LHCN-M2 (cell line): ENCODE measurements at places on chromosomes 7 and 10.
A peak's percentile ranks its signal among the peaks of the same experiment; 100 is the strongest.

DNA sequence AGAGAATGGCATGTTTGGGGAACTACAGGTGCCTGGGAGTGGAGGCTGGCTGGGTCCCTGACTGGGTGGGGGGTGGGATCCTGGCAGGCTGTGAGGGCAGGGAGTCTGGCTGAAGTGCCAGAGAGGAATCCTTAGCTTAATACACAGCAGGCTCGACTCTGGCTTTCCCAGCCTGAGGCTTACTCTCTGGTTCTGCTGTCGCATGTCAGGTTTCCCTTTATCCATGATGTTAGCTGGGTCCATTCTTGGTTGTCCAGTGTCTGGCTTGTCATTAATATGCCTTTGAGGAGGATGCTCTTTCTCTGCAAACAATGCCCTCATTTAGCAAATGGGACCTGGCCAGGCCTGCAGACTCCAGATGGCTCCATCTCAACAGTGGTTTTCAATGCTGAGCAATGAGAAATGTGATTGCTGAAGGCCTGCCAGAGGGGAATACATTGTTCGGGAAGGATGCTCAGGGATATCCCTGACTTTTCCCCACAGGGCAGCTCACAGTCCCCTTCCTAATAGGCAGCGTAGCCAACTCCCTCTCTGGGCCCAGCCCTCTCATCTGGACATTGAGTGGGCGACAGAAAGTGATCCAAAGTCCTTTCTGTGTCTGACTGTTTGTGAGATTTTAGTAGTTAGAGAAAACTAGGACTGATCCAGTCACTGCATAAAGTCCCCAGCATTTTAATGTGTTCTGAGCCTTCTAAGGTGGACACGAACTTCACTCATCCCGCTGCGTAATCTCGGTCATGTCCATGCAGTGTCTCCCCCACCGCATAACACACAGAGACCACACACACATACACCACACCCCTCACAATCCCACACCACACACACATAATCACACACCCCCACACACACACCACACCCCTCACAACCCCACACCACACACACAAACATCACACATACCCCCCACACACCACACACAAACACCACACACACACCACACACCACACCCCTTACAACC, 124.9 kb downstream of the ANLN start:
- DNase-seq, result no peak

- DNase-seq, result no peak
Measured at GRCh38 chr7:68619526-68619925, 978.7 kb upstream of the AUTS2 start.

DNA sequence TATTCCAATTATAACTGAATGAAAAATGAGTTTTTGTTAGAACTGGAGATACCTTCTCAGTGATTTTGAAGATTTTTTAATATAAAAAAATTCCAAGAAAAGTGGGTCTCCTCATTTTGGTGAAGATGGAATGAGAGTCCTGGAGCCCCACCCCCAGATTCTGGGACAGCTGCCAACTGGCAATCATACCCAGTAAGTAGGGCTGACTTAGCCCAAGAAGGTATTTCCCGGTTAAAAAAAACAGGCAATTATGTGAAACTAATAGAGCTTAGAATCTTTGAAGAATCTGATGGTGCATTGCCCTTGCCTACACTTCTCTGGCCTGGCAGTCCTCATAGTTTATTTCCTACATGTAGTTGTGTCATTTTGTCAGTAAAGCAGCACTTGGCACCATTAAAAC, 52.8 kb upstream of the VWDE start:
- DNase-seq, result no peak

GRCh38 chr10:124378881-124379471, 39.7 kb downstream of the OAT start:
- no peak for DNase-seq

DNA sequence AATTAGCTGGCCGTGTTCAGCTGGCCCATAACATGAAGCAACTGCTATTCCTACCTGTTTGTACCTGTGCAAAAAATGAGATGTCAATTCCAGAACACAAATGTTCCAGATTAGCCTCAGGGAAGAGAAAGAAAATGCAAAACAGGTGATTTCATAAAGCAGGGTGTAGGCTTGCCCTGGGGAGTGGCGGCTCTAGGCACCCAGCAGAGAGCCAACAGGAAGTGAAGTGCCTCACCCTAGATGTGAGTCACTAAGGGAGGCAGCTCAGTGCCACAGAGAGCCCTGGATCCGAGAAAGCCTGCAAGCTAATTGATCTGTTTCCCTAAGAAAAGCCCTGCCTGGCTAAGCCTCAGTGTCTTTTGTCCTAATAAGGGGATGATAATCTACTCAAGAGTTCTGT, 240.0 kb downstream of the ARHGAP21 start:
- peak; percentile 64 for DNase-seq

- no peak for DNase-seq
Measured at GRCh38 chr10:8275911-8276310, 221.4 kb downstream of the GATA3 start.

DNA sequence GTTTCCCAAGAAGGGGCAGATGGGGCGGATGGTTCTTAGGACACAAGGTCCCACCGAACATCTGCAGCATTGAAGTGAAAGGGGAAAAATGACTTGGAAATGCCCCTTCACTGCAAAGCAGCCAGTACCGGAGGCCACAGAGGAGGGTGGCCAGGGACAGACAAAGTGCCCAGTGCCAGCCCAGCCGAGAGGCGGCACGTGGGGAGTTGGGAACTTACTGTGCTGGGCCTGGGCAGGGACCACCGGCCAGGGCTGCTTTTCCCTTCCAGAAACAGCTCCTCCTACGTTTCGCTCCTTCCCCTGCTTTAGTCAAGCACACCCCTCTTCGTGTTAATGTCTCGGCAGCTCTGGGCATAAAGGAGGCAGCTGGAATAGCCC, 129.2 kb downstream of the TNS3 start:
- no peak for DNase-seq

- DNase-seq, result no peak
Measured at GRCh38 chr10:43188702-43189101, 50.5 kb downstream of the CSGALNACT2 start.

DNA sequence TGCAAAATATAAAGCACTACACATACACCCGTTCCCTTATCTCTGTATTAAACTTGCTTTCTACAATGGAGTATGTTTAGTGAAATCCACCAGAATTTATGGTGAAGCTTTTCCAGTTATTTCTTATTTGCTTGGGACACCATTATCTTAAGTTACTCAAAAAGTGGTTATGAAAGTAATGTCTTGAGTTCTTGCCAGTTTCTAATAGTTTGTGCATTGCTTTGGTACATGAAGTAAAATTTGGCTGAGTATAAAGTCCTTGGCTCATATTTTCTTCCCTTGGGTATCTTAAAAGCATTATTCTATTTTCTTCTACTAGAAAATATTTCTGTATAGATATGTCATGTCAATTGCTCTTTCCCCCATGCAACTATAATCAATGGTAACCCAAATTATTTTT, 85.2 kb downstream of the POLR1F start:
- DNase-seq, result peak; percentile 29

GRCh38 chr7:892648-893593, 16.6 kb downstream of the GET4 start:
- DNase-seq, result no peak

- DNase-seq, result peak; percentile 87
Measured at GRCh38 chr7:38020121-38020785, 99.8 kb downstream of the EPDR1 start.
